AG10803 (cell line): ENCODE measurements at places on chromosomes 2 and 18.

DNA sequence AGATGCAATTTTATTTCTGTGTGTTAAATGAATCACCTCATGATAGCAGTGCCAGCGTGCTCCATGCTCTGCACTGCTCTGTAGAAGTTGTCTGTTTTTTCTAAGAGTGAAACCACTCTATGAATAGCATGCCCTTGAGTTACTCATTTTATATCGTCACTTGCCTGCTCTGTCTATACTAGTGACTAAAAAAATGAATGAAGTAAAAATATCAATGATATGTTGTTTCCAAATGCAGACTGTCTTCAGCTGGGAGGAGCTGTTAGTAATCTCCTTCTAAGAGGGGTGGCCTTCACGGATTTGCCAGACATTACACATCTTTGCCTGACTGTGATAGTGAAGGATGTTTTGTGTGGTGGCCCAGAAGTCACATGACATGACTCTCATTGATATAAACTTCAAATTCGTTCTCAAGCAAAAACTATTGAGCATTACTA is 852.1 kb downstream of the CNTNAP5 start:
- no peak for DNase-seq

DNA sequence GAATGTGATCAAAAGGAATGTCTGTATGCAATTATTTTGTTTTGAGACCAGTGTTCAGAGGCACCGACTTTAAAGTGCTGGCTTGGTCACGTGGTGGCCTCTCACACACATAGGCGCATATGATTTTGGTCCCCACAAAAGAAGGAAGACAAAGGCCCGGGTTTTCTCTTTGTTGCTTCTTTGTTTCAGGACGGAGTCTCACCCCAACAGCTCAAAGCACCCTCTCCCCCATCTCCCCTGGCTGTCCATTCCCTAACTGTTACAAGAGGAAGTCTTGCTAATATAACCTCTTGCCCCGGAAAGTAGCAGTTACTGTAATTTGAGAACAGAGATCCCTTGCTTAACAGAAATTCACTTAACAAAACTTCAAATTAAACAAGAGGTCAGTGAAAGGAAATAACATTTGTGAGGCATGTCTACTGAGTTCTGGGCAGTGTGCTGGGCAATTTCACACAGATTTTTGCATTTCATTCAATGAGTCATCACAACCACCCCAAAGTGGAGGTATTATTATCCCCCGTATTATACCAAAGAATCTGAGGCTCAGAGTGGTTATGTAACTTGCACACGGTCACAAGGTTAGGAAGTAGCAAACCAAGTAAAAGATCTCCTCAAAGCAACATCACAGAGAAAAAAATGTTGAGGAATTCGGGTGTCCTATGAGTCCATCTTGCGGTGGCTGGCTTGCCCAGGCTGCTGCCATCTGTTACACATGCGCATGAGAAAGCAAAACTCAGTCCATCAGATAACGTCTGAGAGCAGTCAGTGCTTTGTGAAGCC is 75.8 kb downstream of the SDC1 start:
- peak; percentile 96 for DNase-seq

DNA sequence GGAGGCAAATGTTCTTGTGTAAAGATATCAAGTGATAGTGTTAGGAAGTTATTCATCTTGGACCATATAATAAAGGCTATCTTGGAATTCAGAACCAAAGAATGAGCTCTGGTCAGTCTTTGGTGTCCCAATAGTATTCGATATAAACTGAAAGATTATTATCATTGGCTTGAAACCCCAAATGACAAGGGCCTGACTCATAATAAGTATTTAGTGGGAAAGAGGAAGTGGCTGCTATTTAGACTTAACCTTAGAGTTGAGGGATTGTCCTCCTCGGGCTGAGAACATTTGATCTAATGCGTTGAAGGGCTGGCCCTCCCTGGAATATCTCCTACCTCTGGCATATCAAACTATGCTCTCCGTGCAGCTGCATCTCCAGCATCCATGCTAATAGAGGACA is 67.5 kb downstream of the CDH20 start:
- peak; percentile 69 for DNase-seq

DNA sequence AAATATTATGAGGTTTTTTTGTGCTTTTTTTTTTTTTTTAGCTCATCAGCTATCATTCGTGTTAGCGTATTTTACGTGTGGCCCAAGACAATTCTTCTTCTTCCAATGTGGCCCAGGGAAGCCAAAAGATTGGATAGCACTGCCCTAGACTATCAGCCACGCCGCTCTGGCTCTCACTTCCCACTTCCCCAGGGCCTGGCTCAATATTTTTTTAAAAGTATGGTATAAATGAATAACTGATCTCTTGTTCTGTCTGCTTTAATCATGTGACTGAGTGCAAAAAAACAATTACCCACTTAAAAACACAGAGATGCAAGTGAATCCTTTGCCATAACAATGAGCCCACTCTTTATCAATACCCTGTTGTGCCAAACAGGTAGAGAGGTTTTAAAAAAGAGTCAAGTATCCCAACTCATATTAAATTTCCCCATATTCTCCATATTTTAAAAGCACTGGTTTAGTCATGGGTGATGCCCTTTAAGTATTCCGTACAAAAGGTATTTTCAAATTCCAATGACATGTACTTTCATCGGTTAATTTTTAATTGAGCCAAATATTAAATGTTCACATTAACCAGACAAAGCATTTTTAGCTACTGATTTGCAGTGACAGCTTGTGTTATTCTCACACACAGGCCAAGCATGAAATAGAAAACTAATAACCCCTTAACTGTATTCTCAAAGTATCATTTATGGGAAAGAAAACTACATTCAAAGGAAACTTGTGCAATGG is 12.6 kb downstream of the BCL2 start:
- DNase-seq = no peak

DNA sequence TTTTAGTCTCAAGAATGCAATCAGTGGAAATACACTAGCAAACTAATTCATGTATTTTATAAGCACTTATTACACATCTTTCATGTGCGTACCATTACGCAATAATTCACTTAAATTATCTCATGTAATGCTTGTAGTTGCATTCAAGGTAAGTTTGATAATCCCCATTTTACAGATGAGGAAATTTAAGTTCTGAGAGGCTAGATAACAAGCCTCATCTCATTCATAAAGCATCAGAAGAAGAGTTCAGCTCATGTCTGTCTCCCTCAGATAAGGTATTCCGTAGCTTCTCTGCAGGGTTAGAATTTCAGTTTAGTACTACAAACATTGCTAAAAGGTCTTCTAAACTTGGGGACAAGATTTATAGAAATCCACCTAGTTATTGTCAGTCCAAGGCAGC is 47.8 kb downstream of the HNMT start:
- DNase-seq = no peak

GRCh38 chr18:62521082-62521481 is 1.7 kb upstream of the ZCCHC2 start:
- DNase-seq = no peak

- no peak for DNase-seq
These were observed 885.1 kb upstream of the FSHR start for GRCh38 chr2:50039445-50039844.

DNA sequence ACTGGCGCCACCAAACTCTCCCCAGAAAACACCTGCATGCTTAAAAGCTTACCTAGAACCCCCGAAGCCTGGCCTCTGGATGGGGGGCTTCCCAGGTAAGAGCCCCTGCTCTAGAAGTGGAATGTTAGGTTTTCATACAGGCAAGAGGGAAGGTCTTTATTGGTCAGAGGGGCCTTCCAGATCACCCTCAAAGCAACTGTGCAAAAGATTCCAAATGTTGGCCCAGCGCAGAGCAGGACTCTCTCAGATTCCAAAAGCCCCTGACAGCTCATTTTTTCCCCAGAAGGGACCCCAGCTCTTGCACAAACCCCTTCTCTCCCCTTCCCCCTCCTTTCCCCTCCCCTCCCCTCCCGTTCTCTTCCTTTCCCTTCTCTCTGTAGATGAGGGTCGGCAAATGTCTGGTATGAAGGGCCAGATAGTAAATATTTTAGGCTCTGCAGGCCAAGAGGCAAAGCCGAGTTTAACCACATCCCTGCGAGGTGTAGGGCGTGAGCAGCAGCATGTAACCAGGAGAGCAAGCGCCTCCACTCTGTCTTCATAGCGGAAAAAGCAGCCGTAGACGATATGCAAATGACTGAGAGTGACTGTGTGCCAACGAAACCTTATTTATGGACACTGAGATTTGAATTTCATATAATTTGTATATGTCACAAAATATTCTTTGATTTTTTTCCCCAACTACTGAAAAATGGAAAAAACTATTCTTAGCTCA is 116.9 kb downstream of the SMAD7 start:
- no peak for DNase-seq

DNA sequence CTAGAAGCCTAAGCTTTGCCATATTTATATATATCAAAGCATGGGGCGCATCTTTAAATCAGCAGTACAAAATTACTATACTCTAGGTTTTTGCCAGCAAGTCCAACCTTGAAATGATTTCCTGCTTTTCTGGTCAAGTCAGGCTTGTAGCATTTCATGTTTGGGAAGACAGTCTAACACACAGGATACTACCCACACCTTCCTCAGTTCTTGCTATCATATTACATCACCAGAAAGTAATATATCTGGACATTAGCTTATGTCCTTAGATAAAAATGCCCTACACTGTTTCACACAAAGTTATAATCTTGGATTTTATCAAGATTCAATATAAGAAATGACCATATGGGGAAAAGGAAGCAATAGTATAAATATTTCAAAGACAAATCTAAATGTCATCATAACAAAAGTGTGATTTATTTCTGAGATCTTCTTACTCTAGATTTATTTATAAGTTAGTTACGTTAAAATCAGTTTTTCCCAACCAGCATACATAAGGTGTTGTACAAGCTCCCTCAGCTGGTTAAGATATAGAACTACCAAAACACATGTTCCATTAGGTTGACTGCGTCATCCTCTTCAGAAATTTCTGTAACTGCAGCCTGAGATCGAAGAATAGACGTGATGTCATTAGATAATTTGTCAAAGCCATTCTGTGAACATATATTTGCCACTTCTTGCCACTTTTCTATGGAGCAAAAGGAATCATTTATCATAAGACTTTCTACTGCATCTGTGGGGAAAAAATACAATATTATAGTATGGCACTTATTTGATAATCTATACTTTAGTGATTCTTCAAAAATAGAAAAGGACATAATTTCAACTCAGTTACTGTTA is 56.6 kb downstream of the CLHC1 start:
- DNase-seq = peak; percentile 80

DNA sequence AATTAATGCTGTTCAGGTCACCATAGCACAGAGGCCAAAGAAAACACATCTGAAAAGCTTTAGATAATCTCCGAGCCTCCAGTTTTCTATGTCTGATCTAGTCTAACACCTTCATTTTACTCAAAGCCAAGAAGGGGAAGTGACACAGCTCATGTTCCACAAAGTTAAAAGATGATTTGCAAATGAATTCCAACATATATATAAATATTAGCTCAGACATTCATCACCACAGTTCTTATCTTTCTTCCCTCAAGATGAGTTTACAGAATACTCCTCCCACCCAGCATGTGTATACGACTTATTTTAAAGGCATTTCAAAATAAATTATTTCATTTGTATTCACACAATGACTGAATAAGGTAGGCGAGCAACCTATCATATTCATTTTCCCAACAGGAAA is 82.4 kb downstream of the AAK1 start:
- DNase-seq = no peak
